ENCODE measurements at places on chromosomes 5 and 9. TPM values are rescaled to one million over a fixed set of nuclear protein-coding genes. Genes with fewer than 3 reads are reported as not detected.

SLC1A3 gene
- polyA plus RNA-seq = 153 TPM

SLC35D2 gene
- 19.8 TPM for polyA plus RNA-seq

CDC20B gene
- not detected for polyA plus RNA-seq

UNC13B gene
- 23.7 TPM for polyA plus RNA-seq

RORB gene
- polyA plus RNA-seq = 0.53 TPM

SELENOP gene
- 72.3 TPM for polyA plus RNA-seq

DNA sequence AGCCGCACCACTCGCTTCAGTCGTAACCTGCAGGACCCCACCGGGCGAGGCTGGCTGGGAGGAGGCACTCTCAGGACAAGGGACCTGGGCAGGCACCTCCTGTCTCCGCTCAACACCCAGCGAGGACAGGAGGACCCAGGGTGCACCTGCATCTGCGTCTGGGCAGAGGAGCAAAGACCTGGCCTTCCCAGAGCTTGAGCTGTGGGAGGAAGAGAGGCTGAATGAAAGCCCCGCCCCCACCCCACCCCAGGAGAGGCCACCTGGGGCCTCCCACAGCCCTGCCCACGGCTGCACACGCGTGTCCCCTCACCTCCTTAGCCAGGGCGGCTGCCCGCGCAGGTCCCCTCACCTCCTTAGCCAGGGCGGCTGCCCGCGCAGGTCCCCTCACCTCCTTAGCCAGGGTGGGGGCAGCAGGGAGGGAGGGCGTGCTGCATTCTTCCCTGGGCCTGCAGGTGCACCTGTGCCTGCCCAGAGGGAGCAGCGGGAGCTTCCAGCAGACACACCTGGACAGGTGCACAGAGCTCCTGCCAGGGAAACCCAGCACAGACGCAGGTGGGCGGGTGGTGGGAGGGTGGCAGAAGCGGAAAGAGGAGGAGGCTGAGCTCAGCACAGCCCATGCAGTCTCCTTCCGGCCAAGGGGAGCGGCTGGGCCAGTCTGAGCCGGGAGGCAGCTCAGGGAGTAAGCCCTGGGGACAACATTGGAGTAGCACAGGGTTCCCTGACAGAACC, 18.5 kb upstream of the SLC12A7 start:
- H3K4me3 ChIP-seq = no peak overlapping the region
- H3K4me1 ChIP-seq = peaks cover 34% of the 10 kb centered on the region
- no peaks in the 10 kb centered on the region for H3K36me3 ChIP-seq
